Type B pancreatic cell (in vitro differentiated cells): ENCODE measurements at places on chromosomes 2 and 18. TPM values are rescaled to one million over a fixed set of nuclear protein-coding genes. Genes with fewer than 3 reads are reported as not detected.
A peak's percentile ranks its signal among the peaks of the same experiment; 100 is the strongest.

MDH1B gene
- total RNA-seq, result 0.64 and 4.7 TPM in 2 replicates

TDRD15 gene
- 0.17 TPM in 1 of 2 replicates, not detected in the other for total RNA-seq

AFF3 gene
- total RNA-seq, result 8.3 and 29.2 TPM in 2 replicates

GDF7 gene
- 0.31 and 24.3 TPM in 2 replicates for total RNA-seq

ZAP70 gene
- 1.2 and 2.5 TPM in 2 replicates for total RNA-seq

GPR148 gene
- total RNA-seq, result 0.48 and 2.2 TPM in 2 replicates

OXER1 gene
- 2.3 and 2.8 TPM in 2 replicates for total RNA-seq

DNA sequence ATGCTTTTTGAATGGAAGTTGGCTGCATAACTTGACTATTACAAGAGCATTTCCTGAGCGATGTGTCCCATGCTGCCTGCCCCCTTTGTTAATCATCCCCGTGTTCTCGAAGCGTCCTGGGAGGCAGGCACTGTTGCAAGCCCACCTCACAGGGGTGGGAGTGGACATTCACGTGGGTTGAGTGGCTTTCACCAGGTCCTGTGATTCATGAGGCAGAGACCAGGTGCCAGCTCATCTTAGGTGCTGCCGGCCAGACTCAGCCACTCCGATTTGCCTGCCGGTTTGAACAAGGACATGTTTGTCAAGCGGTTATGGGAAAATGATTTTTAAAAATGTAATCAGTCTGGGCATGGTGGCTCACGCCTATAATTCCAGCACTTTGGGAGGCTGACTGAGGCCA is 112.5 kb downstream of the ZNF532 start:
- no peak for DNase-seq
- H3K4me1 ChIP-seq, result peaks cover 14% of the 10 kb centered on the region
- H3K27ac ChIP-seq, result no peak overlapping the region
- no peaks in the 10 kb centered on the region for H3K27me3 ChIP-seq
- no peak overlapping the region for H3K4me3 ChIP-seq
- H3K36me3 ChIP-seq, result peaks cover 27% of the 10 kb centered on the region

- peaks cover 17% of the 10 kb centered on the region for H3K36me3 ChIP-seq
- no peaks in the 10 kb centered on the region for H3K4me1 ChIP-seq
- H3K27ac ChIP-seq, result no peak overlapping the region
- H3K4me3 ChIP-seq, result no peak overlapping the region
- H3K27me3 ChIP-seq, result no peaks in the 10 kb centered on the region
These were observed 43.5 kb downstream of the CWC22 start for GRCh38 chr2:179963626-179964025.

- peak overlapping the region; percentile 30 for H3K4me3 ChIP-seq
- peaks cover 17% of the 10 kb centered on the region for H3K36me3 ChIP-seq
- no peaks in the 10 kb centered on the region for H3K27me3 ChIP-seq
- no peak for DNase-seq
- H3K4me1 ChIP-seq, result peaks cover 39% of the 10 kb centered on the region
These were observed 110.3 kb upstream of the MGAT5 start for GRCh38 chr2:134143568-134143967.

DNA sequence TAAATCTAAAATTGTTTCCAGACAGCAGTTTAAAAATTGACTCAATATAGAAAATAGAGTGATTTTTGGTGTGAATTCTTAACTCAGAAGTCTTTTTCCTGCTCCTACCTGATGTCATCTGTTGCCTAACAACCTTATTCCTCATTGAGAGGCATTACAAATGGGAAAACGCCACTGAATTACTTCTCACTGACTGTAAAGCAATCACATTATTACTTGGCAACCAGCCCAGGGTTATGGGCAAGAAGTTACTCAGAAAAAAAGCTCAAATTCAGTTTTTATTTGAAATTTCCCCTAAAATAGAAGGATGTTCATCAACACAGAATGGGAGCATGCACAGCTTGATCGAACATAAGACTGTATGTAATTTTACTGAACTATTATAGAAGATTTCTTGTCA is 201.8 kb upstream of the GULP1 start:
- H3K4me3 ChIP-seq, result no peak overlapping the region
- H3K27me3 ChIP-seq, result no peaks in the 10 kb centered on the region
- DNase-seq, result no peak
- no peaks in the 10 kb centered on the region for H3K4me1 ChIP-seq
- H3K36me3 ChIP-seq, result no peaks in the 10 kb centered on the region

DNA sequence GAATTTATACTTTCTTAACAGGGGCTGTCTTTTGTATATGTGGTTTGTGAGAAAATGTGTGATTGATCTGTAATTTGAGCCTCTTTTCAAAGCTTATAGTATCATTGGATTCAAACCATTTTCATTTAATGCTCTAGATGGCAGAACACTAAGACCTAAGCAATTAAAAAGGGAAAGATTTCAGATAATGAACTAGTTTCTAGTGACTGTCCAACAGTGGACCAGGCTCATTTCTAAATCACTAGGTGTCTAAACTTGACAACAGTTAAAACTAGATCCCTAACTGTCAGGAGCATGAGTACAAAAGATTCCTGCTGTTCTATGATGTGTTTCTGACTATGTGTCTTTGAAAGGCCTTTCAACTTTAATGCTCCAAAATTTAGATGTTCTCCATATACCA is 54.6 kb downstream of the ANKRD44 start:
- H3K4me1 ChIP-seq, result peaks cover 20% of the 10 kb centered on the region
- no peak for DNase-seq
- H3K27me3 ChIP-seq, result no peaks in the 10 kb centered on the region
- peak overlapping the region; percentile 69 for H3K27ac ChIP-seq

DNA sequence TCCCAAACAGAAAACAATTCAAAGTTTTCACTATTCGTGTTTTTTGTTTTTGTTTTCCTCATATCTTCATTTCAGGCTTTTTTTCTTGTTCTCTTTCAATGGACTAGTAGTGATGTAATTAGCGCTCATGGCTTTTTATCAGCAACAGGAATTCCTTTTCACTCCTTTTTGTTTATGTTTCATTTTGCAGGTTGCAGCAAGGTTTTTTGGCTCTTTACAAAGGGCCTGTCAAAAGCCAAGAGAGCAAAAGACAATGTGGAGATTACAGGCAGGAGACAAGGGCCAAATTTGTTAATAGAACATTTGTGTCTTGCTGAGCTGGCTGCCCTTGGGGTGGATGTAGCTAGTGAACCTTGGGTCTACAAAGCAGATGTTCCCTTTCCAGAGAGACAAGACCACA is 467.4 kb upstream of the CDH20 start:
- H3K36me3 ChIP-seq, result no peaks in the 10 kb centered on the region
- no peaks in the 10 kb centered on the region for H3K4me1 ChIP-seq
- H3K4me3 ChIP-seq, result no peak overlapping the region

DNA sequence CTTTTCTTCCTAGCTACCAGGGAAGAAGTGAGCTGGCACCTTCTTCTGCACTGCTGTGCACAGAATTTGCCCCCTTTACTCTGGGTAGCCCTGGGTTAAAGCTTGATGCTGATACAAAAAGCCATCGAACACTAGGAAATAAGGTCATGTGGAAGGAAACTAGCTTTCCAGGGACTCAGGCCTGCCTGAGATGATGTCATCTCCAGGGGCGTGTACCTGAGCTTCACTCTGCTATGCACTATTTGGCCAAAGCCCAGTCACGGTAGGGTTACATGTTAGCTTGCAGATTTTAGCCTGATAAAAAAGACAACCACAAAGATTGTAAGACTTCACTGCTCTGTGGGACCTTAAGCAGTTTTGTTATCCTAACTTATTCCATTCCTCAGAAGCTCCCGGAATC is 20.4 kb downstream of the EDAR start:
- H3K4me3 ChIP-seq, result no peak overlapping the region
- H3K27ac ChIP-seq, result peak overlapping the region; percentile 78
- H3K27me3 ChIP-seq, result no peaks in the 10 kb centered on the region
- H3K36me3 ChIP-seq, result no peaks in the 10 kb centered on the region
- no peak for DNase-seq
- H3K4me1 ChIP-seq, result peaks cover 59% of the 10 kb centered on the region

GRCh38 chr2:236021499-236022057 is 146.6 kb downstream of the GBX2 start:
- H3K27ac ChIP-seq, result no peak overlapping the region
- DNase-seq, result no peak
- H3K4me1 ChIP-seq, result no peaks in the 10 kb centered on the region
- H3K27me3 ChIP-seq, result no peaks in the 10 kb centered on the region

DNA sequence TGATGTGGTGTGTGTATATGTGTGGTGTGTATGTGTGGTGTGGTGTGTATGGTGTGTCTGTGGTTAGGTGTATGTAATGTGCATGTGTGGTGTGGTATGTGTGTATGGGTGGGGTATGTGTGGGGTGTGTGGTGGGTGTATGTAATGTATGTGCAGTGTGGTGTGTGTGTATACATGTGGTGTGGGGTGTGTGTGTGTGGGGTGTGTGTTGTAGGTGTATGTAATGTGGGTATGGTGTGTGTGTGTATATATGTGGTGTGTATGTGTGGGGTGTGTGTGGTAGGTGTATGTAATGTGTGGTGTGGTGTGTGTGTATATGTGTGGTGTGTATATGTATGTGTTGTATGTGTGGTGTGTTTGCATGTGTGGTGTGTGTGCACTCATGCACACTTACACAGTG is 84.8 kb upstream of the ID2 start:
- H3K4me3 ChIP-seq, result no peak overlapping the region
- no peak overlapping the region for H3K27ac ChIP-seq
- H3K4me1 ChIP-seq, result peaks cover 19% of the 10 kb centered on the region
- no peaks in the 10 kb centered on the region for H3K36me3 ChIP-seq
- H3K27me3 ChIP-seq, result no peaks in the 10 kb centered on the region

- H3K27ac ChIP-seq, result no peak overlapping the region
- no peaks in the 10 kb centered on the region for H3K27me3 ChIP-seq
- H3K36me3 ChIP-seq, result peaks cover 8% of the 10 kb centered on the region
- no peak for DNase-seq
- H3K4me3 ChIP-seq, result no peak overlapping the region
These were observed 150.8 kb downstream of the MEMO1 start for GRCh38 chr2:31859959-31860358.

DNA sequence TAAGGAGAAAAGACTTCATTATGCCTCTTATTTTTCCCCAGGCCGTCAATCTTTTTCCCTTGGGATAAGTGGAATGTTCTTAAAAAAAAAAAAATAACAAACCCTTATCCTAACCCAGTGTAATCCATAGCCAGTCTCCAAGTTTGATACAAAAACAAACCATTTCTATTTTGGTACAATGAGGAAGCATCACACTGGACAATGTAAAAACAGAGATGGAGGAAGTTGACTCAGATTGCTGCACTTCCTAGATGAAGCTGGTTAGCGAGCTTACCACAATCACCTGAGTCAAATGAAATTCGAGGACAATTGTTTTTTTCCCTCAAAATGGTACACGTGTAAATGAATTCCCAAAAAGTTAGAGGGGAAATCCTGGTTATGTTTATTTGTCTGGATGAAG is 259.7 kb downstream of the TCF4 start:
- peaks cover 2% of the 10 kb centered on the region for H3K27me3 ChIP-seq
- H3K27ac ChIP-seq, result no peak overlapping the region
- no peak overlapping the region for H3K4me3 ChIP-seq
- H3K4me1 ChIP-seq, result peaks cover 33% of the 10 kb centered on the region

GRCh38 chr18:53422896-53423295 is 801.6 kb downstream of the MBD2 start:
- H3K27ac ChIP-seq, result no peak overlapping the region
- no peak for DNase-seq
- no peaks in the 10 kb centered on the region for H3K4me1 ChIP-seq
- H3K36me3 ChIP-seq, result no peaks in the 10 kb centered on the region

- H3K27ac ChIP-seq, result no peak overlapping the region
- DNase-seq, result no peak
- no peaks in the 10 kb centered on the region for H3K27me3 ChIP-seq
- H3K4me1 ChIP-seq, result no peaks in the 10 kb centered on the region
- H3K4me3 ChIP-seq, result no peak overlapping the region
- H3K36me3 ChIP-seq, result no peaks in the 10 kb centered on the region
These were observed 34.7 kb downstream of the NPHP1 start for GRCh38 chr2:110170102-110170501.

DNA sequence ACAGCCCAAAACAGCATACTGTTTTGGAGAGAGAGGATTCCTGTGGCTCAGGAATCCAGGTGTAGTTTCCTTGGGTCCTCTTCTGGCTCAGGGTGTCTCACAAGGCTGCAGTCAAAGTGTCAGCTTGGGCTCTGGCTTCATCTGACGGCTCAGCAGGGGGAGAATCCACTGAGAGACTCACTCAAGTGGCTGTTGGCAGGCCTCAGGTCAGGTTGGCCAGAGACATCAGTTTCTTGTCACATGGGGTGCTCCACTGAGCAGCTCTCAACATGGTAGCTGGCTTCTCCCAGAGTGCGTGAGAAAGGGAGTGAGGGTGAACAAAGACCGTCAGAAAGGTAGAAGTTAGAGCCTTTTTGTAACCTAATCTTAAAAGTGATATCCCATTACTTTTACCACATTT is 168.4 kb downstream of the SOCS6 start:
- H3K36me3 ChIP-seq, result no peaks in the 10 kb centered on the region
- DNase-seq, result no peak
- peaks cover 12% of the 10 kb centered on the region for H3K27me3 ChIP-seq

DNA sequence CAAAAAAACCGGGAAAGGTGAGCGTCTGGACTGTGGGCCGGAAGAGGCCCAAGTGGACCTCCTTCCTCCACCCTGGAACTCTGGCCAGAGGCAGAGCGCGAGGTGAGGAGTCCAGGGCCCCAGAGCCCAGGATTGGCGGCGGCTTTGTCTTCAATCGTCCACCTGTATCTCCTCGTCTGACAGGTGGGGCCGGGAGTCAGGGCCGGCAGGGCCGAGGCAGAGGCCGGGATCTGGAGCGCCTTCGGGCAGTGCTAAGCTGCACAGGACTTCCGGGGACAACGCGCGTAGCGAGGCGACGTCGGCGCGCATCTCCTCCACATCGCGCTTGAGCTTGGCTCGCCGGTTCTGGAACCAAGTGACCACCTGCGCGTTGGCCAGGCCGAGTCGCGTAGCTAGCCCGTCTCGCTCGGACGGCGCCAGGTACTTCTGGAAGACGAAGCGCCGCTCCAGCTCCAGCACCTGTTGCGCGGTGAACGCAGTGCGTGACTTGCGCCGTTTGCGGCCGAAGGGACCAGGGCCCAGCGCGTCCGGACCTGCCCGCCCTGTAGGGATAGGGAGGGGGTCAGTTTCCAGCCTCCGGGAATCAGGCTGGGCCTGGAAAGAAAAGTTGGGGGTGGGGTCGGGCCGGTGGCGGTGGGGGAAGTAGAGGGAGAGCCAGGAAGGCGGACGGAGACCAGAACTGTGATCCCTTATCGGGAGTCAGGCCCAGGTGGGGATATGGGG is 1.5 kb downstream of the LBX2 start:
- peaks cover 5% of the 10 kb centered on the region for H3K36me3 ChIP-seq
- H3K4me1 ChIP-seq, result peaks cover 29% of the 10 kb centered on the region
- H3K27ac ChIP-seq, result peak overlapping the region; percentile 36
- H3K4me3 ChIP-seq, result peak overlapping the region; percentile 92
- no peak for DNase-seq

DNA sequence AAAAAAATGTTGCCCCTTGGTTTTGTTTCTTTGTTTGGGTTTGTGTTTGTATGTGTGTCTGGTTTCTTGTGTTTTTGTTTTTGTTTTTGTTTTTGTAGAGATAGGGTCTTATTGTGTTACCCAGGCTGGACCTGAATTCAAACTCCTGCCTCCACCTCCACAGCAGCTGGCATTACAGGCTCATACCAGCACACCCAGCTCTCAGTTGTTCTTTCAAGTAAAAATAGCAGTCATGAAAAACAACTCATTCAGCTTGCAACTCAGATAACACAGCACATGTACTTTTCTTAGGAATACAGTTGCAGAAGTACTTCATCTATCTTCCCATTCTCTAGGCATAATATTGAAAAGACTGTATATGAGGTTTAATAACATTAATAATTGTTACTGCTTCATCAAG is 37.0 kb downstream of the ZC3H8 start:
- H3K27me3 ChIP-seq, result no peaks in the 10 kb centered on the region
- DNase-seq, result no peak
- peaks cover 38% of the 10 kb centered on the region for H3K36me3 ChIP-seq
- H3K27ac ChIP-seq, result no peak overlapping the region
- H3K4me1 ChIP-seq, result no peaks in the 10 kb centered on the region

- no peak for DNase-seq
- no peak overlapping the region for H3K27ac ChIP-seq
- no peak overlapping the region for H3K4me3 ChIP-seq
- no peaks in the 10 kb centered on the region for H3K27me3 ChIP-seq
- no peaks in the 10 kb centered on the region for H3K4me1 ChIP-seq
- peaks cover 5% of the 10 kb centered on the region for H3K36me3 ChIP-seq
These were observed 12.0 kb downstream of the LNPK start for GRCh38 chr2:175990099-175990498.
